Uterus (tissue), 4 donors: ENCODE measurements at places on chromosomes 4 and X.

- no peaks in the 10 kb centered on the region for H3K27me3 ChIP-seq
- H3K4me3 ChIP-seq: no peak overlapping the region
- no peak for DNase-seq
- H3K36me3 ChIP-seq: no peaks in the 10 kb centered on the region
- H3K4me1 ChIP-seq: no peaks in the 10 kb centered on the region
These were observed 25.2 kb upstream of the G3BP2 start for GRCh38 chr4:75698162-75698962.

- no peaks in the 10 kb centered on the region for H3K27me3 ChIP-seq
- H3K27ac ChIP-seq: no peak overlapping the region
- no peaks in the 10 kb centered on the region for H3K36me3 ChIP-seq
- no peak overlapping the region for H3K4me3 ChIP-seq
- DNase-seq: no peak
- no peaks in the 10 kb centered on the region for H3K4me1 ChIP-seq
These were observed 17.8 kb downstream of the ANOS1 start for GRCh38 chrX:8714164-8714563.

DNA sequence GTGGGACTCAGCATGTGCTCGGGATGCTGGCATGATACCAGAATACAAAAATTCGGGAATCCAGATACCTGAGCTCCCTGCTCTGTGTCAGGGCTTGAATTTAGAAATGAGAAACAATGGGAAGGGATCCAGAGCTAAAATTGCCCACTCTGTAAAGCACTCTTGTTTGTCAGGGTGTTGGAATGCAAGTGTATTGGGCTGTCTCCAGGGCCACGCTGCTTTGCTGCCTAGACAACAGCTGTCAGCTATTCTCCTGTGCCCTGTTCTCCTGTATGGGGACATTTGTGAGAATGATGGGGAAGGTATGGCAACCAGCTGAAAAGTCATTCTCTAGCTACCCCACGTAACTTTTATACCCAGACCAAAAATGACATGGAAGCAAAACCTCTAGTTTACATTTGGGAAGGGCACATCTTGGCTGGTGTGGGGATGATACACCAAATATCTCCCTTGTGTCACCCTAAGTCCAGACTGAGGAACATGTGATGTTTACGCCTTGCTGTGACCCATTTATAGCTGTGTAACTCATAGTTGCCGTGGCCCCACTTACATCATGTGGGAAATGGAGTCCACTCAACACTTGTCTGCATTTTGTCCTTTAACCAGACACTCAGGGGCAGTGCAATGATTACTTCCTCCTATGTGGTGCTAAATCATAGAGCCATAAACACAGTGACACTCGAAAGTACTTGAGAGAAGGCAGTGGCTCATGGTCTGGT is 46.6 kb downstream of the SMPX start:
- H3K27me3 ChIP-seq: no peaks in the 10 kb centered on the region
- DNase-seq: no peak
- no peak overlapping the region for H3K27ac ChIP-seq
- H3K36me3 ChIP-seq: no peaks in the 10 kb centered on the region
- no peak overlapping the region for H3K4me3 ChIP-seq

DNA sequence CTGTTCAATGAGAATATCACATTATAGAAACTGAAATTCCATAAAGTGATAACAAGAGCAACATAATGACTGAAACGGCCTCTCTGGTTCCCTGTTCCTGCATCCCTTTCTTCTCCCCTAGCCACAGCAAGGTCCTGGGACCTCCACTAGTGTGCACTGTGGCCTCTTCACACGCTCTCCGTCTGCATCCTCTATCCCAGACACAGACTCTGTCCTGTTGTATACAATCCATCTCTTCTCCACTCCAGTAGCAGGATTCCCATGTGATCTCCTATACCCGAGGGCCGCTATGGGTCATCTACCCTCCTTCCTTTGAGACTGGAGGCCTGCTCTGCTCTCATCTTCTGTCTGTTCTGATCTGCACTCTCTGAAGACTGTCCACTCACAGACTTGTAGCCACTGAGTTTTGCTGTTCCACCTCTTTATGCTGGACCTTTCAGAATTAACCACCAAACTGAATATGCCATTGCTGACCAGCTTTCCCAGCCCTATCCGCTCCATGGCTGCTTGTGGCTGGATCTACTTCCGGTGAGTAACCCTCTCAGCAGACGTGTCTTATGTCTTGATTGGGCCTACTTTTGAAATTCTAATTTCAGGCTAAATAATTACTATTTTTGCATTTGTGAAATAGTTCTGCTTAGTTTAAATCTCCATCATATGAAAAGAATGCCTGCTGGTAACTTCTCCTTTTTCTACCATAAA is 105.1 kb upstream of the NAP1L5 start:
- DNase-seq: no peak
- H3K27me3 ChIP-seq: no peaks in the 10 kb centered on the region
- peak overlapping the region; percentile 44 for H3K27ac ChIP-seq
- H3K4me1 ChIP-seq: no peaks in the 10 kb centered on the region

DNA sequence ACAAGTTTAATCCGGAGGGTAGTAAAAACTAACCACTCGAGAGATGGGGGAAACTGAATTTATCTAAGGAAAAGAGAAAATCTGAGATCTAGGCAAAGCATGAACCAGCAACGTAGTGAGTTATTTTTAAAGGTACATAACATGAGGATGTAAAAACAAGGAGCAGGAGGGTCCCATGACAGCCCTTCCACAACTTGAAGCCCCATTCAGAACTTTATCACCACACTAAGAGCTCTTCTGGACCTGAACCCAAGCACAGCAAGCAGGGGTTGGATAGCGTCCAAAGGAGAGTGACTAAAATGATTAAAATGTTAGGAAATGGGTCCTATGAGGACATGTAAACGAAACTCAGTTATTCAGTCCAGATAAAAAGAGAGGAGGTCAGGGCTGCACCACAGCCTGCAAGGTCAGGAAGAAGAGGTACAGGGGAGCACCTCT is 16.2 kb downstream of the SH3RF1 start:
- H3K27me3 ChIP-seq: no peaks in the 10 kb centered on the region
- DNase-seq: no peak
- H3K4me1 ChIP-seq: peaks cover 4% of the 10 kb centered on the region
- no peak overlapping the region for H3K27ac ChIP-seq
- H3K36me3 ChIP-seq: no peaks in the 10 kb centered on the region
